Activated T-cell treated with anti-CD3 and anti-CD28 coated beads for 48 hours (primary cell): ENCODE measurements at places on chromosomes 4 and X.

DNA sequence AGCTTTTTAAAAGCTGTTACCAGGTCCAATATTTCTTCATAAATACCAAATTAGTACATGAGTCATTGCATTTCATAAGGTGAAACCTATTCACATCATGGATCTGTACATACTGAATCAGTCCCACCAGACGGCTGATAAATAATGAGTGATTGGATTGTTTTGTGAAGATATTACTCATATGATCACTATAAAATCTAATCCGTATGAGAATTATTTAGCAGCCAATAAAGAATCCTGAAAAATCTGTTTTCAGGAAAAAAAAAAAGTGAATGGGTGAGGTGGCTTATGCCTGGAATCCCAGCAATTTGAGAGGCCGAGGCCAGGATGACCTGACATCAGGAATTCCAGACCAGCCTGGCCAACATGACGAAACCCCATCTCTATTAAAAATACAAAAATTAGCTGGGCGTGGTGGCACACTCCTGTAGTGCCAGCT, 438.1 kb downstream of the INPP4B start:
- DNase-seq = no peak

DNA sequence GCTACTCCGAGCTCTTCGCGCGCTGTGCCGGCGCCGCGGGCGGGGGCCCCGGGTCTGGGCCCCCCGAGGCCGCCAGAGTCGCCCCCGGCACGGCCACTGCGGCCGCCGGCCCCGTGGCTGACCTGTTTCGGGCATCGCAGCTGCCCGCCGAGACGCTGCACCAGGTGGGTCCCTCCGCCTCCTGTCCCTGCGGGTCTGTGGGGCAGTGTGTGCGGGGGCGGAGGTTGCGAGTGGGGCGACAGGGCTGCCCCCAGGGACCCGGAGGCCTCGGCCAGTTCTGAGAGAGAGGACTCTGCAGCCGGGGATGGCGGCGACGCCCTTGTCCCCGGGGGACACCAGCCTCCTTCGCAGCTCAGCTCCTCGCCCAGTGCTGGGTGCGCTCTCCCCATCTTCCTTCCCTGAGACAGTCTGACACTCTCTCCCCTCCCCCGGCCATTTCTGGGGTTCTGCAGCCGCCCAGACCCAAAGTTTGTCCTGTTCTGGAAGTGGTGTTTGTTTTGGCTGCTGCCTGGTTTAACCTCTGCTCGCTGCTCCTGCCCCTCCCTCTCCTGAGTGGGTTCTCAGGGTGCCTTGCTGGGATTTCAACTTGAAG, 609 bp downstream of the REPS2 start:
- DNase-seq = no peak

DNA sequence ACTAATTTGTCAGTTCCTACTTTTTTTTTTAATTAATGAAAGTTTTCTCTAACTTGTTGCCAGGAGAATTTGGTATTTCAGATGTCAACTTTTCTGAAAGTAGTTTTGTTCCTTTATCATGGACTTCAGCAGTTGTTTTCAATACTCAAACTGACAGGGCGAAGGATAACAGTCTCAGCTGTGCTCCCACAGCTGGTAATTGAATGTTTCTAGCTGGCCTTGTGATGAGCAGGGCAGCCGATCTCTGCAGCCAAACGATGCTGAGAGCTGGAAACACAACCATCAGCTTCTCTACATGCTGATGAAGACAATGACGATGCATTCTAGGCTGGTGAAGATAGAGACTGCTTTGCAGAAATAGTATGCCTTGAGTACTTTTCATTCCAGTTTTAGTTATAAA, 130.0 kb upstream of the MAP9 start:
- DNase-seq = no peak

- DNase-seq = no peak
Observed at GRCh38 chr4:11474146-11474545, 45.5 kb upstream of the HS3ST1 start.

DNA sequence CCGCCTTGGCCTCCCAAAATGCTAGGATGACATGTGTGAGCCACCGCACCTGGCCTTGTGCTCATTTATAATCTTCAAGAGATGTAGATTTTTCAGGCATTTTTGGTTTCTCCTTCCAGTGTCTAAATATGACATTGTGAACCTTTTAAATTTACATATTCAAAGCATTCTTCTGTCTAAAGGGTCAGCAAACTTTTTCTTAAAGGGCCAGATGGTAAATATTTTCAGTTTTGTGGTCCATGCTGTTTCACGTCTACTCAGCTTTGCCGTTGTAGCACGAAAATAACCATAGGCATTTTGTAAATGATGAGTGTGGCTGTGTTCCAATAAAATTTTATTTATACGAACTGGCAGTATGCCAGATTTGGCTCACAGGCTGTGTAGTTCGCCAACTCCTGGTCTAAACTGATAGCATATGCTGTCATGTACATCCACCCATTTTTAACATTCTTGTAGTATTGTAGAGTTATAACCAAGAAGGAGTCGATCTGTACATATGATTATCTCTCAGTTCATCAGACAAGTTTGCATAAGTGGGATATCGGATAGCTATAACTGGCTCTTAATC, 12.7 kb upstream of the GCNA start:
- no peak for DNase-seq

GRCh38 chrX:148466292-148466691, 34.1 kb upstream of the AFF2 start:
- DNase-seq = no peak

DNA sequence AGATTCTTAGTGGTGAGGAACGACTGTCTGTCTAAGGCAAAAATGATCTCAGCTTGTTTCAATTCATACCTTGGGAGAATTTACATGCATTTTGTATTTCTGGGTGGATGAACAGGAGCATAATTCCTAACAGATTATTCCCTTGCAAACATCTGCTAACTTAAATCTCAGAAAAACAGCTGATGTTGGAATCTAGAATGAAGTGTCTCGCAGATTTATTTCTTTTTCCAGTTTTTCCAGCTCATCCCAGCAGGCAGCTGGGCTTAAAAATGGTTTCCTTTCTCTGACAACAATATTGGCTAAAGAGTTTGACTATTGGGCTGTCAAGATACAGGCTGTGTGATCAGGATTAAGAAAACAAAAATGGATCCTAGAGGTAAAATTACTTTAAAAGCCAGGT, 1.1 kb downstream of the LNX1 start:
- no peak for DNase-seq

GRCh38 chr4:159425737-159426305, 322.9 kb downstream of the RAPGEF2 start:
- DNase-seq = no peak

GRCh38 chr4:122930862-122931261, 8.5 kb upstream of the NUDT6 start:
- DNase-seq = no peak

DNA sequence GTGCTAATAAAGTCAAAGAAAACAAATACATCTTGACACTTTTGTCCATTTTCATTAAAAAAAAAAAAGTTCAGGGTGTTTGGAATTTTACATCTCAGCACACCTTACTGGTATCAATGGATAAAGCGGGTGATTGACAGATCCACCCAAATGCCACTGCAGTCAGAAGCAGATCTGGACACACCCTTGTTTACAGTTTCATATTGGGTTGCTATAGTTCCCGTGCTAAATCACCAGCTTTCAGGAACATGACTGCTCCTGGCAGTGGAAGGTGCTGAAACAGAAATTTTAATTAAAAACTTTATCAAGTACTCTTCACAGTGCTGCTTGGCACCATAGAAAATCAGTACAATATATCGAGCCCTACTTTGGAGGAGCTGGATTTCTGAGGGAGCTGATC, 116.3 kb downstream of the STOX2 start:
- DNase-seq = no peak

- no peak for DNase-seq
Observed at GRCh38 chr4:152663203-152664066, 16.4 kb downstream of the TMEM154 start.

DNA sequence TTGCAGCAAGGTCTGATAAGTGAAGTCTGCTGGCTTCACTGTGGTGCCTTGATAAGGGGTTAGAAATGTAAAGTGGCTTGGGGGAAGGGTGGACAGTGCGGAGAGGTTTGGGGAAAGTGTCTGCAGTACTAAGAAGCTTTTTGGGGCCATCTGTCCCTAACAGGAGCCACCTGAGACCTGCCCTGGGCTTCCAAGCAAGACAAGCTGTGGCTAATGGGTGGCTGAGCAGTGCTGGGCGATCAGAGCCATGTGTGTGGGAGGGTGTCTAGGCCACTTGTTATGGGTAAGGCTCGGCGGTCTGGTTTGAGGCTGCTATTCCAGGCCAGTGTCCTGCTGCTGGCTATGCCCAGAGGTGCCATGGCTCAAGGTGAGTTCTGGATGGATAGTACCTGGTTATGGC, 185.4 kb upstream of the MTMR8 start:
- no peak for DNase-seq

DNA sequence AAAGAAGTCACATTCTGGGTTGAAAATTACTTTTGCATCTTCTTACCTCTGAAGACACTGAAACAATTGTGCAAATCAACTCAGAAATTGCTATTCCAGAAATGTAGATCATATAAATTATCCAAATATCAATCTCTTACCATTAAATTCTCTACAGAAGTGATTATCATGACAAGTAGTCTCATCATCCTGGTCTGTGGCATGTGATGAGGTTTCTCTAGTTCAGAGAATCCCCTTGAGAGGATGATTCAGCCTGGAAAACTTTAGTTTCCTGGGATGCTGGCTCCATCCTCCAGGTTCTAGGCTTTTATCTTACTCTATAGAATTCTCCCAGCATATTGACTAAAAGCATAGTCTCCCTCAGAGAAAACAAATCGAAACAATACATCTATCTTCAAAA, 76.2 kb upstream of the S100G start:
- DNase-seq = no peak

DNA sequence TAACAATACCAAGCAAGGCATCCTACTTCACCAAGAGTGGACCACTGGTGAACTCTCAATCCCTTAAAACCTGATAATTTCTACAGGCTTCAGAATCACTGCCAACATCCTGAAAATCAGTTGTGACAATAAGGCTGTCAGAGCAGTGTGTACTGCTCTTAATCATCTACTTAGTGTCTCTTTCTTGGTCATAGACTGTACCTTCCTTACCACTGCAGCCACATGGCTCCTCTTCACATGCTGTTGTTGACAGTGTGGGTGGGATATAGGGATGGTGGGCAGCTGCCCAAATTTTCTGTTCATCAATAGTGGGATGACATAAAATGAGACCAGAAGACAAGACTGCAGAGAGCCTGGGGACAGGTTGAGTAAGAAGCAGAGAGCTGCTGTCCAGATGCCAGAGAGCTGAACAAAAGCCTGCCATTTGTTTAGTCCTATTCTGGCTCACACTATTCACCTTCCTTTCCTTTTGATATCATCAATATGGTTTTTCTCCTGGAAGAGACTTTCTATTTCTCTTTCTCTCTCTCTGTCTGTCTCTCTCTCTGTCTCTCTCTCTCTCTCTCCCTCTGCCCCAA, 178.9 kb downstream of the MGST2 start:
- DNase-seq = no peak

- no peak for DNase-seq
Observed at GRCh38 chr4:107122736-107123135, 86.6 kb upstream of the DKK2 start.

- no peak for DNase-seq
Observed at GRCh38 chrX:57964975-57965374, 54.7 kb upstream of the ZXDA start.

- DNase-seq = no peak
Observed at GRCh38 chr4:8016527-8016926, 76.9 kb upstream of the AFAP1 start.

- no peak for DNase-seq
Observed at GRCh38 chr4:178937130-178937529, 1494.9 kb upstream of the AGA start.

GRCh38 chr4:38663801-38664705, at the start of gene KLF3:
Gene KLF3 (plus strand): TSS chr4:38664199. CDS start chr4:38680626, 16,427 bp downstream.
- peak; percentile 71 for DNase-seq

DNA sequence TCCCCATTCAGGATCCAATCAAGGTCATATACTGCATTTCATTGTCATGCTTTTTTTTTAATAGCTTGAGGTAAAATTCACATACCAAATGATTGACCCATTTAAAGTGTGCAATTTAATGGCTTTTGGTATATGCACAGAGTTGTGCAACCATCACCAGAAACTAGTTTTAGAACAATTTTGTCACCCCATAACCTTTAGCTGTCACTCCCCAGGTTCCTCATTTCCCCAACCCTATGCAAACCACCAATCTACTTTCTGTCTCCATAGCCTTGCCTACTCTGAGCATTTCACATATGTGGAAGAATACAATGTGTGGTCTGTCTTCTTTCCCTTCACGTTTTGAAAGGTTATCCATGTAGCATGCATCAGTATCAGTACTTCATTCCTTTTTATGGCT, 1.4 kb upstream of the SMAD1 start:
- DNase-seq = no peak

DNA sequence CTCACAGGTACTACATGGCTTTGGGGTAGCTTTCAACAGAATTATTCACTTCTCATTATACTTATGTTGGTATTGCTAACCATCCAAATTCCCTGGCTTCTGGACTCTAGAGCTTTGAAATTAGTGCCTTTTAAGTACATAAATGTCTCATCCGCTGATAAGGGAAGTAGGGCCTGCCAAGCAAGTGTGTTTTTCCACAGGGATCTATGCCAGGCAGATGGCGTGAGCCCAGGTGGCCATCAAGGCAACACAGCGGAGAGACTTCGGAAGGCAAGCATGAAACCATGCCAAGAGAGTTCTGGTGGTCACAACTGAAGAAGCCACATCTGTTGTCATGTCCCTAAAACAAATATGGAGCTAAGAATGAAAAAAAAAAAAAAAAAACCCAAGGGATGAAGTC, 503.1 kb upstream of the LCORL start:
- no peak for DNase-seq

GRCh38 chr4:56410247-56411062, 23.2 kb upstream of the AASDH start:
- no peak for DNase-seq

DNA sequence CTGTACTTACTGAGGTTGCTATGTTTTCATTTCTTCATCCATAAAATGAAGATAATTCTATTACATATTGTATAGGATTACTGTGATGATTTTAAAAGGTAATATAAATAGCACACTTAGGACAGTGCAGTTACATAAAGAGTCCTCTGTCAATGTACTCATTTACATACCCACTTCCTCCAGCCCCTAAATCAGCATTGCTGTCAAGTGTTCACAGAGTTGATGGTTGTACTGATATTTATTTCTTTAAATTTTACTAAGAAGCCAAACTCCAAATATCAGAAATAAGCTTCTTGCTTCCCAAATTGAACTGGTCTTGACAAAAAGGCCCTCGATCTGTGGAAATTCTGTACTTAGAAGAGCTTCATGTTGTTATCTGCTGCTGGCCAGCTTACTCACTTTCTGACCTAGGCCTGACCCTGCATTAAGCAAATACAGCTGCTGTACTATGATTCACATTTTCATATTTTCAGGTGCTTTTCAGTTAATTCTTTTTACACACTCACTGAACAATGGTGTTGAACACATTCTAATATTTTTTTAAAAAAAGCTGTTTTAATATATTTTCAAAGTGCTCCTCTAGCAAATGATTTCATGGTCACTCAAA, 259.6 kb downstream of the UNC5C start:
- no peak for DNase-seq

DNA sequence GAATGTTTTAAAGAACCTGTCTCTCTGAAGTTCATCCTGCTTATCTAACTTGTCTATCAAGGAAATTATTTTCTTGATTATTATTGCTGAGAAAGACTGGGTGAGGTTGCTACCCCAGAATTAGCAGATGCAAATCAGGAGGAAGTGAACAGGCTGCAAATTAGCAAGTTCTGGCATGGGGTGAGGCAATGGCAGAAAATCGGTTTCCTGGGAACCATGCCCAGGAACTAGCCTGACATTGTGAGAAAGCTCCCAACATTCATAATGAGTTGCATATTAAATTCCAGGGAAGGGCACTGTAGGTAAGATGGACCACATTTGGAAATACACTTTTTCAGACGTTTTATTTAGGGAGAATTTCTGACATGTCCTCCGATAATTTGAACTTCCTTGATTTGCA, 11.6 kb downstream of the ARSF start:
- DNase-seq = no peak
